ENCODE measurements at places on chromosomes 5 and 9.

- no peak for DNase-seq
Measured at GRCh38 chr9:136668983-136669790, 6.5 kb downstream of the EGFL7 start.

DNA sequence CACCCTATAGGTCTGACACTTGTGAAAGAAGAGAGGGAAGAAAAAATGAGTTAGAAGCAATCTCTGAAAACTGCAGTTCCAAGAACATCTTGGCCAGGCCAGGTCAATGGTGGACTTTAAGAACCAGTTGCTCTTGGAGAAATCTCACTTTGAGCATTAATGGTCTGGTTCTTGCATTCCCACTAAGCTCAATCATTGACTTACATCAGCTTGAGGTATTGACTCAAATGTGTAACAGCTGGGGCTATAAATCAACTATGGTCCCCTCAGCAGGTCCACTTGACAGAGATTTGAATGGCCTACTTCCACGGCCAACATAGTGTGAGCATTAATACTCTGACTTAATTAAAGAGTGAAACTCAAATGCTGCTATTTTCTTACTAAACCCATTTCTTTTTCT, 357.8 kb upstream of the RGMB start:
- DNase-seq = no peak

DNA sequence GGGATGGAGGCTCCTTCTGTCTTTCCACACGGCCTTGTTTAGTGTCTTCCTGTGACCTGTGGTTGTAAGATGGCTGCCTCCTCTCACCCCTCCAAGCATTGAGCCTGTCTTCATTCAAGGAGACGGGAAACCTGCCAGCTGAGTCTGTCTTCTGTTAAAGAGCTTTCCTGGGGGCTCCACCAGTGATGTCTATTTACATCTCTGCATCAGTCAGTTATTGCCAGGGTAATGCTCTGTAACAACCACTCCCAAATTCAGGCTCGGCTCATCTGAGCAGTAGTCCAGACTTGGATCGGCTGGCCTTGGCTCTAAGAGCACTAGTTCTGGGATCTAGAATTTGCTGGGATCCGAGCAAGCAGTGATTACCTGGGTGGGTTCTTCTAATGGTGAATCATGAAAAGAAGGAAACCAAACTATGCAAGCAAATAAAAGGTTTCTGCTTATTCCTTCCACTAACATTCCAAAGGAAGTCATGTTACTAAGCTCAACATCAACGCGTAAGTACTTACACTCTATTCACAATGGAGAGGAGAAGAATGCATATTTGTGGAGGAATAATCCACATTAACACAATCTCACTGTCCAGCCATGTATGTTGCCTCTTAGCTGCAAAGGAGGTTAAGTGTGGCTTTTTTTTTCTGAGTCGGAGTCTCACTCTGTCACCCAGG, 61.7 kb downstream of the GALNT12 start:
- DNase-seq = no peak

- no peak for DNase-seq
Measured at GRCh38 chr5:68849103-68849502, 244.7 kb upstream of the SLC30A5 start.

GRCh38 chr9:272251-273213, 57.9 kb downstream of the DOCK8 start:
- no peak for DNase-seq

DNA sequence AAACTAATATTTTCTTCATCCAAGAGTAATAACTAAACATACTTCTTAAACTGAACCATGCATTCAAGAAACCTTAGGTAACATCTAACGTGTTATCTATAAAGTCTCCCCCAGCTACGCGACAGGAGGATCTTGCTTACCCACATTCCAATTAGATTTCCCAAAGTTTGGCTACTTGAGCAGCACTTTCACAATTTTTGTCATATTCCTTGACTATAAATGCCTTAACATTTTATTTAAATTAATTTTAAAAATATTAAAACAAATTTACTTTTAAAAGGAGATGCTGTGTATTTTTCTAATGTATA, 25.3 kb upstream of the IFNE start:
- no peak for DNase-seq

- DNase-seq = no peak
Measured at GRCh38 chr5:99607124-99607523, 678.3 kb upstream of the CHD1 start.

DNA sequence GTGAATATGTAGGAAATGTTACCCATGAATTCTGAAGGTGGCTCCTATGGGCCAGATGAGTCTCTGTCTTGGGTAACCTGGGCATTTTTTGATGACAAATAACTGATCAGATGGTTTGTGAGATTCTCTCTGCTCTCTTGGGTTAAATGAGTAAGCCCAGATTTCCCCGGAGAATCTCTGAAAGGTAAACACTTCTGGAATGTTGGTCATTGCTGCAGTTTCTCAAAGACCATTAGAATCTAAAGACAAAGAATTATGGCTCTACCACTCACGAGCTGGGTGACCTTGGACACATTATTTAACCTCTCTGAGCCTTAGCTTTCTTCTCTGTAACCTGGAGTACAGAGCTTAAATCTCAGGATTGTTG, 191.2 kb downstream of the DAB2IP start:
- DNase-seq = no peak

GRCh38 chr5:125898851-125899405, 524.3 kb upstream of the GRAMD2B start:
- DNase-seq = no peak

Measured in endothelial cell (in vitro differentiated cells).